ENCODE measurements at places on chromosomes 5 and 9. TPM values are rescaled to one million over a fixed set of nuclear protein-coding genes. Genes with fewer than 3 reads are reported as not detected.

Gene ARAP3
- total RNA-seq, result 42.4 TPM

Gene POU5F2
- 1.6 TPM for total RNA-seq

Gene LIX1
- total RNA-seq, result not detected

Gene SLC6A19
- total RNA-seq, result not detected

Gene EXOSC2
- 23.0 TPM for total RNA-seq

Gene IL3
- not detected for total RNA-seq

DNA sequence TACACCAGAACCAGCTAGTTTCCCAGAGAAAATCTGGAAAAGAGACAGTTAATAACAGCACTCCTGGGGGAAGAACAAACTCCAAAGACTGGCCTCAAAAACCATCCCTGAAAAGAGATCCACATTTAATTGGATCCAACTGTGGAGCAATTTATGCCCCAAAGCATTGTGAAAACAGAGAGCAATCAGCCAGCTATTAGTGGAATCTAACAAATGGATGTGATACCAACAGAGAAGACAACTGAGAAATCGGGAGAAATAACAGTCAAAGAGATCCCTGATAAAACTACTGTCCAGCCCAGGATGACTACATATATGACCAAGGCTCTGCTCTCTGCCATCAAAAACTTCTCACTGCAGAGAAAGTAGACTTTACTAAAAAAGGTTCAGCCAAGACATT, 40.5 kb upstream of the TRIO start:
- DNase-seq, result no peak

DNA sequence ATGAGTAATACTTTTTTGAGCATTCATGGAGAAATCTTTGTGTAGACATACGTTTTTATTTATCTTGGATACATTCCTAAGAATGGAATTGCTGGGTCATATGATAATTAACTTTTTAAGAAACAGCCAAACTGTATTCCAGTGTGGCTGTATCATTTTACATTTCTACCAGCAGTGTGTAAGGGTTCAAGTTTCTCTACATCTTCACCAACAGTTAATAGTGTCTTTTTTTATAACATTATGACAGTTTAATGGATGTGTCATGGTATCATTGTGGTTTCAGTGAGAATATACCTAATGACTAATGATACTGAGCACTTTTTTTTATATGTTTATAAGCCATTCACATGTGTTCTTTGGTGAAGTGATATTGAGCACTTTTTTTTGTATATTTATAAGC, 52.4 kb downstream of the NIPBL start:
- DNase-seq, result no peak

- DNase-seq, result no peak
Measured at GRCh38 chr5:61311836-61312808, 19.9 kb upstream of the ZSWIM6 start.

GRCh38 chr5:41122459-41122858, 51.3 kb upstream of the MROH2B start:
- DNase-seq, result no peak

GRCh38 chr5:80369521-80369920, 38.3 kb upstream of the ZFYVE16 start:
- no peak for DNase-seq

DNA sequence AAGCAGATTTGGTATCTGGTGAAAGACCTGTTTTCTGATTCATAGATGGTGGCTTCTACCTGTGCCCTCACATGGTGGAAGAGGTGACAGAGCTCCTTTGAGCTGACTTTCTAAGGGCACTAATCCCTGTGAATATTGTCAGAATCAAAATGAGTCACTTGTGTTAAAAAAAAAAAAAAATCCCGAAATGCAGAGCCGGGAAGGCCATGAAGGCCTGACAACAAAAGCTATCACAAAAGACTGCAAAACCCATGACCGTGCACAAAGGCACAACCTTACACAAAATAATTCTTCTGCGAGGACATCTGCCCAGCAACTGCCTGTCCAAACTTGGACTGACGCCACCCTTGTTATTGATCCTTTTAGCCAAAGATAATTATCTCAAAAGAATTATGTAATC, 19.6 kb upstream of the UBTD2 start:
- DNase-seq, result no peak

DNA sequence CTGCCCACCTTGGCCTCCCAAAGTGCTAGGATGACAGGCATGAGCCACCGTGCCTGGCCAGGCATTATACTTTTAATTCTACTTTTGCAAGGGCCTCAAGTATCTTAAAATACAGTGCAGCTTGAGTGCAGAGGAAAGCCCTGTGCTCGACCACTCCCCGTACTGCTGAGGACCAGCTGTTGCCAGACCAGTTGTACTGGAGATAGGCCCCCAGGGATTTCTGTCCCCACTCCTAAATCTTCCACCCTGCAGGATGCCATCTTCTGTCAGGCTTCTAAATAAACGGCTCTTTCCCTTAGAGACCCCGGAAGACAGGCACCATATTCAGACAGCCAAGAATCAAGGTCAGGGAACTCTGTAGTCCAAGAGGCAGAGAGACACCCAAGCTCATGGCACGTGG, 16.6 kb upstream of the PSMD5 start:
- no peak for DNase-seq

DNA sequence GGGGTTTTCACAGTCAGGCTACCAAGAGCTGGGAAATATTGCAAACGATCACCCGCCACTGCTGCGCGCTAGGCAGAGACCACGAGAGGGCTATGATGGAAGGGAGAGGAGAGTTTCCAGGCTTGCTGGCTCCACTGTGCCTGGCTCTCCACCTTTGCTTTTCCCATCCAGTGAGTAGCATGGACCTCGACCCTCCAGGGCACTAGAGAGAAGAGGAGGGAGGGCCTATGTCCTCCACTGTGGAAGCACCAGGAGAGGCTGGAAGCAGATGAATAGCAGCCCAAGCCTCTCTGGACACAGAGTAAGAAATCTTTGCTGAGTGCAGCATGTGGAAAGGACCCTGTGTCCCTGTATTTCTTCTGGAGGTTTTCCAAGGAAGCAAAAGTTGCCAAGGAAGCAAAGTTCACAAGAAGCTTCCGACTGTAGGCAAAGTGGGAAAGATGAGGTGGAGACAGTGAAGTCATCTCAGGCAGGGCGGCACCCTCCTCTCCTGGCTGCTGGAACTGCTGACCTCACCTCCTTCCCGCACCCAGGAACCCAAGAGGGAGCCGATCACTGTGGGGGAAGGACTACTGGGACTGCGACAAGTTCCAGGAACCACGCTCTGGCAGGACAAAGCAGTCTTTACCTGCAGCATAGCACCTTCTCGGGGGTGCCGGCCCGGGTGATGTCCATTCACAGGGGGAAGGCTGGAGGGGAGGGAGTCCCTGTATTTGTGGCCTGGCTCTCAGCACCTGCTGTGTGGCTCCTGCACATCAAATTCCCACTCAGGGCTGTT, 79.6 kb downstream of the CSNK1A1 start:
- DNase-seq, result no peak

DNA sequence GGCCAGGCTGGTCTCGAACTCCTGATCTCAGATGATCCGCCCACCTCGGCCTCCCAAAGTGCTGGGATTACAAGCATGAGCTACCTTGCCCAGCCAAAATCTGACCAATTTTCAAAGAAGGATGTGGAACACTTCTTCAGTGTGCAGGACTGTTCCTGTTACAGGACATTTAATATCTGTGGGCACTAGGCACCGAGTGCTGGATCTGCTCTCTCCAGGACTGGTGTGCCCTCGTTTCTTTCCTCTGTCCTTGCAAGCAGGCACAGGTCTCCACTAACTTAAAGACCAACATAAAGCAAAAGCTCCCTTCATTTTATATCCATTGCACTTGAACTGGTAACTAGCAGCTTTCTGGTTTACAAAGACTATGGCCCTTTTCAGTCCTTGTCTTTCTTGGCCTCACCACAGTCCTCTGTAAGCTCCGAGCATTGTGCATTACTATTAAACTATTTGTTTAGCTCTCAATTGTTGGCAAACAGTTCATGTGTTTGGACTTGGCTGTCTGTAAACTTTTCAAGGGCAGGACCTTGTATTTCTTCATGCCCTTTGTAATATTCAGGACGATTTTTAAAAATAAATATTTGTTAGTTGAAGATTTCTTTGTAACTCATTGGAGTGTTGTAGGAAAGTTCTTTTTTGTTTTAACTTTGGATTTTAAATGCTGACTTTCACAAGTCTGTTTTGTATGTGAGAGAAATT, 37.3 kb downstream of the ARHGEF28 start:
- DNase-seq, result no peak

DNA sequence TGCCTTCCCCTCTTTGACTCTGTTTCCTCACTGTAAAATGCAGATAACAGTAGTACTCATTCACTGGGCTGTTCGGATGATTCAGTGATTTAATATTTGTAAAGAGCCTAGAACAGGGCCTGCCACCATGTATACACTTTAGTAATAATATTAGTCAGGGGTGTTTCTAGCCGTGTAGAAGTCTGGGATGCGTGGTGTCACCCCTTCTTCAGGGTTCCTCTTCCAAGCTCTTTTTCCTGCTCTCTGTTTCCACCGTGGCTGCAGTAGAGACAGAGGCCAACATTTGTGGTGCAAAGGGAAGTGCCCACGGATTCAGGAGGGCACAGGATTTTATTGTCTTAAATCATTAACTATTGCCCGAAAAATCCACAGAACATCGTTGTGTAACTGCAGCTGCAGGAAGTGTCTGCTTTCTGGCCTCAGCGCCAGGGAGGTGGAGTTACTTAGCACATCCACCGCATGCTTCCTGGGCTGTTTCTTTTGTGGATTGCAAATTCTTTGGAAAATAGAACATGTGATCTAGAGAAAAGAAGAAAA, 61.7 kb downstream of the TRIO start:
- DNase-seq, result peak; percentile 74

DNA sequence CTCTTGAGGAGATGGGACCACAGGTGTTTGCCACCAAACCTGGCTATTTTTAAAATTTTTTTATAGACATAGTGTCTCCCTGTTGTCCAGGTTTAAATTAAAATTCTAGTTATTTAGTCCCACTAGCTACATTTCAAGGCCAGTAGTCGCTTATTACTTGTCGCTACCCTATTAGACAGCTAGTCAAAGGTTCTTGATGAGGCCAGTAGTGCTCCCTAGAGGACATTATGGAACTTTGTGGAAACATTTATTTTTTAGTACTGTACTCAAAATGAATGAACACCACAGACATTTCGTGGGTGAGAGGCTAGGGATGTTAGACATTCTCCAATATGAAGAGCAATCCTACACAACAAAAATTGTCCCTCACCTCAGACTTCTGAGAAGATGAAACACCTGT, 14.4 kb upstream of the GRXCR2 start:
- no peak for DNase-seq

DNA sequence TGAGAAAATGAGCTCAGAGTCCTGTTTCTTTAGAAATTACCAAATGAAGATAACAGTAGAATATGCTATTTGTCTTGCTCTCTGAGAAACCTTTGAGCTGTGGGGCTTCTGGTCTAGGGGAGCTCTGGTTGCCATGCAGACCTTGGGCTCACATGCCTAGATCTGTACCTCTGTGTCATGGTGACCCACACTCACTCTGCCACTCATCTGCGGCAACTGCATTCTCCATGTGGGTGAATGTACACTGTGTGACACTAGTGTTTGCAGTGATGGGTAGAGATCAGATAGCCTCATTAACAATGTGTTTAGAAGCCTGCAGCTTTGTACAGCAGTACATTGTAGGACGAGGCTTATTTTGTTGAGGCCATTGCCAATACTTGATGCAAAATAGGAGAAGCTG, 521.2 kb downstream of the CHSY3 start:
- no peak for DNase-seq

GRCh38 chr5:172689801-172690200, 48.7 kb downstream of the NEURL1B start:
- DNase-seq, result no peak

- no peak for DNase-seq
Measured at GRCh38 chr5:54643685-54644106, 126.1 kb downstream of the SNX18 start.

GRCh38 chr9:107127608-107128007, 155.5 kb upstream of the RAD23B start:
- DNase-seq, result no peak

- no peak for DNase-seq
Measured at GRCh38 chr5:40198736-40199135, 481.0 kb upstream of the PTGER4 start.

DNA sequence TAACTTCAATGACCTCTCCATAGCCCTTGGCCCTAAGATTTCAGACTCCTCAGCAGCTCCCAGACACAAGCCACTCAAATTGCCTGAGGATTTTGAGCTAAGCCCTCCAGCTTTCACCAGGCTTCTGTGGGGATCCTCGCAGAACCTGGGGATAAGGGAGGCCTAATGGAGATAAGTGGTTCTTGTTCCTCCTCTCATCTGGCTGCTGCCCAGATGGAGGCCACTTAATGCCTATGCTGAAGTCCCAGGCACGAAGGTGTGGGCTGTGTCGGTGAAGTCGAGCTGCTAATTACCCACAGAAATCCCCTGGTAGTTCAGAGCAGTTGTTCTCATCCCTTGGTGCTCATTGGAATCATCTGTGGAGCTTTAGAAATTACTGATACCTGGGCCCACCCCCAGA, 10.3 kb upstream of the FAT2 start:
- no peak for DNase-seq

DNA sequence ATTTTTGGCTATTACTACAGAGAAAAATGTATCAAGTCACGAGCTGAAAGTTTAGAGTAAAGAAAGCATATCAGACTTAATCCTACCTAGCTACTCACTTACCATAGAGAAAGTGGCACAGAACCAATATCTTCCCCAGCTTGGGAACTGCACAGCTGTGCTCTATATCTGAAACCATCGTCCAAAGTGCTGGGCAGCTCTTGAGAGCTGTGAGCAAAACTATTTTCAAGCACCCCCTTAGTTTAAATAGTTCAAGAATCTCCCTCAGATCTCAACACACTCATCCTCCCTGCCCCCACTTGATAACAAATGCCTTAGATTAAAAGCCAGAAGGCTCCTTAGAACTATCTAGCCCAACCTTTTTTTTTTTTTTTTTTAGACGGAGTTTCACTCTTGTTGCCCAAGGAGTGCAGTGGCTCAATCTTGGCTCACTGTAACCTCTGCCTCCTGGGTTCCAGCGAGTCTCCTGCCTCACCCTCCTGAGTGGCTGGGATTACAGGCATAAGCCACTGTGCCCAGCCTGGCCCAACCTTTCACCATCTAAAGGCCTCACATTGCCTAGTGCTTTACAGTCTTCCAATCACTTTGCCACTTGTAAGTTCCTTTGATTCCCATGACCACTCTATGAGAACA, 94.2 kb upstream of the APC start:
- DNase-seq, result no peak

DNA sequence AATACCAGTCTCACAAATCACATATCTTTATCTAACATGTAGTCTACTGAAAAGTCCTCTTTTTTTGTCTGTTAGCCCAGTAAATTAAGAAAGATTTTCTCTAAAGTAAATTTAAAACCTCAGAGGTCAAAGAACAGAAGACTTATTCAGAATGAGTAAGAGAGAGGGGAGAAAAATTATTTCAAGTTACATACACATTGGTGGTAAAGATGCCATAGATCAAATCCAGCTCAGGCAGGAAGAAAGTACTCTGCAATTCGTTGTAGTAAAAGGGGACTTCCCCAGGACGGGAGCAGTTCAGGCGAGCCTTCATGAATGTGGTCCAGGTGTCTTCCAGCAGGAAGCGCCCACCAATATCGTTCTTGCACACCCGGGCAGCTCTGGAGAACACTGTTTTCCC, 344.1 kb downstream of the SEMA5A start:
- DNase-seq, result no peak

- DNase-seq, result no peak
Measured at GRCh38 chr5:159894149-159894720, 22.0 kb upstream of the ADRA1B start.

GRCh38 chr5:133530270-133530669, 82.1 kb downstream of the FSTL4 start:
- no peak for DNase-seq

Measured in upper lobe of right lung (tissue), 1 donor.